ENCODE measurements at places on chromosomes 11 and 22. TPM values are rescaled to one million over a fixed set of nuclear protein-coding genes. Genes with fewer than 3 reads are reported as not detected.

The TRIM49 gene
- total RNA-seq, result not detected

The MMP12 gene
- total RNA-seq, result not detected

DNA sequence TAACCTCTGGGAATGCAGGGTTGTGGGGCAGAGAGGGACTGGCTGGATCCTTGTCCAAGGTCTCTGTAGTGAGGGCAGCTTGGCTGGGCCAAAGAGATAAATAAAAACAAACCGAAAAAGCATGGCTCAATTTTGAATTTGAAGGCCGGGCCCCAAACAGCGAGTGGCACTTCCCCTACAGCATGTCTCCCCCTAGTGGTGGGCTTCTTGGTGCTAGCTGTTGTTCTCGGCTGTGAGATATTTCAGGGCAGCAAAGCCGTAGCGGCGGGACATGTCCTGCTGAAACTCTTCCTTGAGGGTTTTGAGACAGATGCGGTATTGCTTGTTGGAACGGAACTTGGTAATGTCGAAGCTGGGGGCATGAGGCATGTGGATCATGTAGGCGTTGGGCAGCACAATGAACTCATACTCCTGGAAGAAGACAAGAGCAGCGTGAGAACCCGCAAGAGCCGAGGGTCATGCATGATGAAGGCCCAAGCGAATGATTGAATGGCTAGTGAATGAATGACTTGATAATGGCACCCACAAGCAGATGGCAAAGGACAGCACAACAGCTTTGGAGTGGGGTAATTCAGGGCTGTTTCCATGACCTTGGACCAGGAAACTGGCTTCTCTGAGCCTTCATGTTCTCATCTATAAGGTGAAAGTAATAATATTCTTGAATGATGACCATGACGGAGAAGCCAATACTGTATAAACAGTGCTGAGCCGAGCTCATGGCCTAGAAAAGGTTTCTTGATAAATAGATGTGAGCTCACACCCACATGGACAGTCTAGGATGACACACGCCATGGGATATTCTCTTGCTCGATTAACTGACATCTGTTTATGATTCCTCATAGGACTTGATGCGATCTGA is 216.3 kb upstream of the SYN3 start:
- no peaks in the 10 kb centered on the region for H3K36me3 ChIP-seq
- no peak overlapping the region for H3K4me3 ChIP-seq
- no peaks in the 10 kb centered on the region for H3K4me1 ChIP-seq
- DNase-seq, result no peak
- H3K27ac ChIP-seq, result no peak overlapping the region
- H3K27me3 ChIP-seq, result no peaks in the 10 kb centered on the region

DNA sequence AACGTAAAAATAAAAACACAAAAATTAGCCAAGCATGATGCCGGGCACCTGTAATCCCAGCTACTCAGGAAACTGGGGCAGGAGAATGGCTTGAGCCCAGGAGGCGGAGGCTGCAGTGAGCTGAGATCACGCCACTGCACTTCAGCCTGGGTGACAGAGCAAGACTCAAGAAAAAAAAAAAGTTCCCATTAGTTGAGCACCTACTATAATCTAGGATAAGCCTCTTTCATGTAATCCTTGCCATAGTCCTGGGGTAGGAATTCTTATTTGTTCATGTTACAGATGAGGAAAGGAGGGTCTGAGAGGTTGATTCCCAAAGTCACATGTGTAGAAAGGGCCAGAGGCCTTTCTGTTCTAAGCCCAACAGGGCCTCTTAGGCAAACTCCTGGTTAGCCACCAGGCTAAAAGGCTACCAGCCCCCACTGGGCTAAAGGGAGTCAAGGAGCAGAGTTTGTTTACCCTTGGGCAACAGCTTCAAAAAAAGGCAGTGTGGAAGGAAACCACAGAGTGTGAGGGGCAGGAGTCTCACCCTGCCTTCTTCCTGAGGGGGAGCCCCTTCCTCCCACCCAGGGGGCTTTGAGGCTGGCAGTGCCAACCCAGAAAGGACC is 21.6 kb upstream of the CSNK1E start:
- no peak overlapping the region for H3K4me3 ChIP-seq
- H3K27ac ChIP-seq, result no peak overlapping the region
- H3K36me3 ChIP-seq, result no peaks in the 10 kb centered on the region
- peaks cover 13% of the 10 kb centered on the region for H3K4me1 ChIP-seq
- no peaks in the 10 kb centered on the region for H3K27me3 ChIP-seq
- DNase-seq, result no peak

GRCh38 chr22:29167032-29167911 is 38.4 kb upstream of the EMID1 start:
- no peaks in the 10 kb centered on the region for H3K4me1 ChIP-seq
- DNase-seq, result no peak
- H3K27me3 ChIP-seq, result no peaks in the 10 kb centered on the region
- no peaks in the 10 kb centered on the region for H3K36me3 ChIP-seq
- no peak overlapping the region for H3K4me3 ChIP-seq

DNA sequence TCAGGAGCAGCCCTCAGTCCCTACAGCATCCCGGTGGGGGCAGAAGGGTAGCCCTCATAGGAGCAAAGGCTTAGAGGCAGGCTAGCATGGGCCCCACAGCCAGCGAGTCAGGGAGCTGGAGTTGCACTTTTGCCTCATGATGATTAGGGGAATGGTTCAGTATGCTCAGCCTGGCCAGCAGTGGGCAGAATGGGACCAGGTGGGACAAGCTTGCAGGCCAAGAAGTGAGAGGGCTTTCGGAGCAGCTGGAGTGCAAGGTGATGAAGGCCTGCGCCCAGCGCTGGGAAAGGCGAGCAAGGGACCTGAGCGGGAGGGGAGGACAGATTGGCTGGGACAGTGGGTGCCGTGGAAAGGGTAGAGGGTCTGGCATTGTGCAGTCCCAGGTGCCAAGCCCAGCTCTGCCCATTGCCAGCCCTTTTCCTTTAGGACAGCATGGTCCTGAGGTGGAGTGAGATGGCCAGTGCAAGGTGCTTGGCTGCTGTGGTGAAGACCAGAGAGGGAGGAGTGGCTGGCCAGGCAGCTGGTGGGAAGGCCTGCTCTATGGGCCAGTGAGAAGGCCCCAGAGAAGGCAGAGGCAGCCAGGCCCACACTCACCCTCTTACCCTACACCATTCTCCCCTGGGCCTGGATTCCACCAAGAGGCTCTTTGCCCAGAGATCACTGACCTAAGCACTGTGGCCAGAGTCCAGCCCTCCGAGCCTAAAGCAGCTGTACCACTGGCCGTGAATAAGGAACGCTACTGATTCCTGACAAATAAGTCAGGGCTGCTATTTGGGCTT is 47.9 kb upstream of the SUSD2 start:
- H3K4me1 ChIP-seq, result no peaks in the 10 kb centered on the region
- no peaks in the 10 kb centered on the region for H3K27me3 ChIP-seq
- no peaks in the 10 kb centered on the region for H3K36me3 ChIP-seq
- no peak for DNase-seq
- no peak overlapping the region for H3K4me3 ChIP-seq
- no peak overlapping the region for H3K27ac ChIP-seq

The MYO7A gene
- 0.66 TPM for total RNA-seq

GRCh38 chr22:39511226-39511625 is 9.1 kb upstream of the ATF4 start:
- H3K36me3 ChIP-seq, result peaks cover 48% of the 10 kb centered on the region
- H3K4me3 ChIP-seq, result no peak overlapping the region
- no peaks in the 10 kb centered on the region for H3K4me1 ChIP-seq
- H3K27ac ChIP-seq, result no peak overlapping the region

The RIMBP3C gene
- 0.29 TPM for total RNA-seq

The AMOTL1 gene
- 32.6 TPM for total RNA-seq

- peak overlapping the region; percentile 29 for H3K27ac ChIP-seq
- H3K4me1 ChIP-seq, result peaks cover 50% of the 10 kb centered on the region
- H3K27me3 ChIP-seq, result no peaks in the 10 kb centered on the region
- no peak overlapping the region for H3K4me3 ChIP-seq
- peak; percentile 56 for DNase-seq
Observed at GRCh38 chr11:10323793-10324170, 18.9 kb downstream of the ADM start.

GRCh38 chr11:109885006-109885405 is 208.2 kb upstream of the ZC3H12C start:
- H3K27ac ChIP-seq, result no peak overlapping the region
- no peaks in the 10 kb centered on the region for H3K4me1 ChIP-seq
- peaks cover 54% of the 10 kb centered on the region for H3K27me3 ChIP-seq
- no peak for DNase-seq
- H3K36me3 ChIP-seq, result no peaks in the 10 kb centered on the region

The PGA3 gene
- not detected for total RNA-seq

- no peak overlapping the region for H3K27ac ChIP-seq
- H3K4me3 ChIP-seq, result no peak overlapping the region
- H3K27me3 ChIP-seq, result no peaks in the 10 kb centered on the region
- peak; percentile 33 for DNase-seq
Observed at GRCh38 chr22:22074634-22075381, 92.2 kb upstream of the TOP3B start.

DNA sequence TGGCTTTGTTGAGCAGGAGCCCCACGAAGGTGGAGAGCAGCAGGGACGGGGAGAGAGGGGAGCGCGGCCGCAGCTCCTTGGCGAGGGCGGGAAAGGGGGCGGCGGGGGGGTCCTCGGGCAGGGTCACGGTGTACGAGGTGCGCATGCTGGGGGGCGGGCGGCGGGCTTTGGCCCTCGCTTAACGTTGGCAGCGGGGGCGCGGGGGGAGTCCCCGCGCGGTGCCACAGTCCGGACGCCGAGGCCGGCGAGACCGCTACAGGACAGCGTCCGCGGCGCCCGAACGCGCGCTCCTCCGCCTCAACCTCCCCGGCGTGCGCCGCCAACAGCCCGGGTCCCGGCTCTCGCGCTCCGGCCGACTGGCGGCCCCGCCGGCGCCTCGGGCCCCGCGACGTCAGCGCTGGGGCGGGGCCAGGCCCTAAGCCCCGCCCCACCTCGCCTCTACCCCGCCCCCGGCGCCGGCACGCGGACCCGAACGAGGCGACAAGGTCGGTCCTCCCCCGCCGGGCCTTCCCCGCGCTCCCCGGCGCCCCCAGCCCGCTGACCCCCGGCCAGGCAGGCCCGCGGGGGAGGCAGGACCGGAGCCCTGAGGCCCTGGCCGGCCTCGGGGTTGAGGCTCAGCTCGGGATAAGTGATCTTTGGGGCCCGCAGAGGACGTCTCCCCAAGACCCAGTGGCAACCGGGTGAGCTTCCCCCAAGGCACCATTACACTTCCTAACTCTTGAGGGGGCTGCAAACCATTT is 17.5 kb downstream of the USP2 start:
- H3K27ac ChIP-seq, result no peak overlapping the region
- H3K27me3 ChIP-seq, result no peaks in the 10 kb centered on the region
- H3K36me3 ChIP-seq, result no peaks in the 10 kb centered on the region

DNA sequence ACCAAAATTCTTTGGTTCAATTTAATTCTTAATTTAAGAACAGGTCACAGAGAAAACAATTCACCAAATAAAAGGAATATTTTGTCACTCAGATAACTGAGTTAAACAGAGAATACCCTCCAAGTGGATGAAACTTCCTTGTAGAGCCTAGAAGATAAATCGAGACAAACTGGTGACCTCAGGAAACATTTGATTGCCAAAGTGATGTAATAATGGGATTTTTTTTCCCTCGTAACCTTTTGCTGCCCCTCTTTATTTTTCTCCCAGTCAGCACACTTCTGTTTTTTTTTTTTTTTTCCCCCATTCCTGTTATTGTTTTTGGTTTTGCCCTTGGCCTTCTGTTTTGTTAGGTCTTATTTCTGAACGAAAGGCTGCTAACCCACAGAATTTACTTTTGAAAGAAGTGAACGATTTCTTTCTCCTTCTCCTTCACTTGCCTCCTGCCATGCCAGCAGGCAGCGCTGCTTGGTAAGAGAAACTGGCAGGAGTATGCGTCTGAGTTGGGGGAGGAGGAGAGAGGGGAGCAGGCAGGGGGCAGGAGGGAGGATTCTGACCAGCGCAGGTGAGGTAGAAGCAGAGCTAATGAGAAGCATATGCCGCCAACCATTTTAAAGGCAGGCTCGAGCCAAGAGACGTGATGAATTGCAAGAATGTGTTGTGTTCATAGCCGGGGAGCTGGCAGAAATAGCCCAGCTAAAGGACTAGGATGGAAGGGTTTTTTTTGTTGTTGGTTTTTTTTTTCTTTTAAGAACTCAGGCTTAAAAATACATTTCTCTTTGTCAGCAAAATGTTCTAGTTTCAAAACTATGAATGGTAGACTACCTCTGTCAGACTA is 121.9 kb upstream of the MTMR2 start:
- H3K27me3 ChIP-seq, result no peaks in the 10 kb centered on the region
- H3K36me3 ChIP-seq, result no peaks in the 10 kb centered on the region
- no peaks in the 10 kb centered on the region for H3K4me1 ChIP-seq
- no peak for DNase-seq

DNA sequence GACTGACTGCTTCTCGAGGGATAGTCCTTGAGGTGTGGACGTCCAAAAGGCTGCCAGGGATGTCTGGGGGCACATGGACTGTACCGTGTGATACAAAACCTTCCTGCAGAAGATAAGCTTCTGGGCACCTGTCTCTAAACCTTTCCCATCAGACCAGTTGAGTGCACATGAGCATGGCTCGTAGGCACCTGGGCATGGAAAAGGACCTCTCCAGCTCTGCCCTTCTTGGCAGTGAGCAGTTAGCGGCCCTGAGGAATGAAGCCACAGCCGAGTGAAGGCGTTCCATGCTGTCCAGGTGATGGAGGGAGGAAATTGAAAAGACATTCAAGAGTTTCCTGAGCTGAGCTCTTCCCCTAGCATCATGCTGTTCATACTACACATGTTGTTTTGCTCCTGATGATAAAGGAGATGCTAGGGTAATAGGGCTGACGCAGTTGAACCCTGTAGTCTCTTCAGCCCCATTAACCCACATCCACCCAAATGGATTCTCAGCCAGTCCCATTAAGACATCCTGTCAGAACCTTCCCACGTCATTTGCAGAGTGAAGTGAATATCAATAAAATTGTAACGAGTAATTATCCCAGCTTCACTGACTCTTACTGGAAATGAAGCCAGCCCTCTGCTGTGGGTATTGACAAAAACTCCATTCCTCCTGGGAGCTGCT is 138.6 kb downstream of the KIRREL3 start:
- no peak overlapping the region for H3K27ac ChIP-seq
- no peaks in the 10 kb centered on the region for H3K4me1 ChIP-seq

DNA sequence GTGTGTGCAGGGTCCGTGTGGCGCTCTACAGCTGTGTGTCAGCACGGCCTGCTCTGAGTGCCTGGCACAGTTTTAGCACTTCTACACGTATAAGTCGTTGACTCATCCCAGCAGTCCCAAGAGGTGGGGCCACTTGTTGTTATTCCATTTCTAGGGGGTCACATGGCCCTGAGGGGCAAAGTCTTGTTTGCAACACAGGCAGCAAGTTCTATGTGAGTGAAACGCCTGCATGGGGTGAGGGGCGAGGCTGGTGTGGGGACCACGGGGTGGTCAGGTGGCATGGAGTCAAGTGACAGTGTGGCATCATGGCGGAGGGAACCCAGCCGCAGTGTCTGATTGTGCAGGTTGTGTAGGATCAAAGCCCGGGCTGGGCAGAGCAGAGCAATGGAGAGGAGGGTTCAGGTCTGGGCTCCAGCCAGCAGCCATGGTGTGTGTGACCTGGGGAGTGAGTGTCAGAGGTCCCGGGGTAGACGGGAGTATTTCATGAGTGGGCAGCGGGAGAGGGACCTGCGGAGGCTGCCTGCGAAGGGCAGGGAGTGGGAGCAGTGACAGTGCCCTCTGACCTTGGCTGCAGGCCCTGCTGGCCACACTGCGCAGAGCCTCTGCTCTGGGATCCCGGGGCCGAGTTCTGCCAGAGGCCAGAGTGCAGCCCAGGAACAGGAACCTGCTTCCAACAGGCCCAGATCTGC is 27.9 kb downstream of the SHANK3 start:
- H3K27me3 ChIP-seq, result no peaks in the 10 kb centered on the region
- H3K36me3 ChIP-seq, result no peaks in the 10 kb centered on the region

The DLG2 gene
- total RNA-seq, result 0.58 TPM
